Right lobe of liver (tissue), 6 donors: ENCODE measurements at places on chromosomes 2 and 18.

DNA sequence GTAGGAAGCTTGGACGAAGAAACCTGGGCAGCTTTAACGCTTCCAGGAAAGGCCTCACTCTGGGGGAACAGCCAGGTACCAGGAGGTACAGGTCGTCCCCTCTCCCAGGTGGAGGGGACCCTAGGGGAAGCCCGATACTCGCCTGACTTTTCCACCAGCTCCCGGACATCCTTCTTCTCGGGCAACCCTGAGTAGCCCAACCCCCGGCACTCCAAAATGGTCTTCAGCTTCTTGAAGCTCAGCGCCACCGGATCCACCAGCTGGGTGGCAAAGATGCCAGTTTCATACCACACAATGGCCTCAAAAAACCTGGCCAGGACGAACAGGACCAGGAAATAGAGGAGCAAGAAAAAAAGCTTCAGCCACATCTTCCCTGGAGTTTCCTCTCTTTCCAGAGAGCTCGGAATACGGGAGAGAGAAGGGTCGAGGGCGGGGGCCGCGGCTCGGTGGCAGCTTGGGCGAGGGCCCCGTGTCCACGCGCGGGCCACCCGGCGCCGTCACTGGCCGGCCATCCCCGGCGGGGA, 1.1 kb downstream of the RNF103 start:
- no peak for DNase-seq

DNA sequence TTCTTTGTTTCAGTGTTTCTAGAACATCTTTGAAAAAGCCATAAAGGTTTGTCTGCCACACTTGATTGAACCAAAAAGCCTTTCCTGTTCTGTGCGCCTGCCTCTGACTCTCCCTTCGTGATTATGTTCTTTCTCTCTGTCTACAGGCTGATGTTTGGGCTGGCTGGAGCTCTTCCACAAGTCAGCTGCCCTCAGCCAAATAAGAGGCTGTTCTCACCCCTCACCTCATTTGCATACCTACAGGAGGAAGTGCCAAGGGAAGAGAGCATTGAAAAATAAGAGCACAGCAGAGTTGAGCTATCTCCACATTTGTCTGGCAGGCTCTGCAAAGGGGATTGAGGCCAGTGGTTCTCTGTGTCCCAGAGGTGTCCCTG, 15.8 kb downstream of the INPP5D start:
- no peak for DNase-seq

DNA sequence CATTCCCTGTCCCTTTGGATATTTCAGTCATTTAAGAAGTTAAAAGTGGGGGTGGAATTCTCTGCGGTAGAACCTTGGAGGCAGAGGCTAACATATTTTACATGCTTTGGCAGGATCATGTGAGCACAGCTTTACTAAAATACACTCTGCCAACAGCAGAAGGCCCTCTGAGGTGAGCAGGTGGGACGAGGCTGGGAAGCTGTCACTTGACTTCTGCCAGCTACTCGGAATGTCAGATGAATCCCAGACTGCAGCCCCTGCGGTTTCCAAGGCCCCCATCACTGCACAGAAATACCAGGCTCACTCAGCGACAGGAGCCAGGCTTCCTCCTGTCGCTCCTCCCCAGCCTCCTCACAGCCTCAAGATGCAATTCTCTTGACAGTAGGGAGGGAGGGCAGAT, 220.9 kb upstream of the REV1 start:
- no peak for DNase-seq

GRCh38 chr2:101858246-101858645, 133.5 kb upstream of the IL1R2 start:
- DNase-seq = no peak

DNA sequence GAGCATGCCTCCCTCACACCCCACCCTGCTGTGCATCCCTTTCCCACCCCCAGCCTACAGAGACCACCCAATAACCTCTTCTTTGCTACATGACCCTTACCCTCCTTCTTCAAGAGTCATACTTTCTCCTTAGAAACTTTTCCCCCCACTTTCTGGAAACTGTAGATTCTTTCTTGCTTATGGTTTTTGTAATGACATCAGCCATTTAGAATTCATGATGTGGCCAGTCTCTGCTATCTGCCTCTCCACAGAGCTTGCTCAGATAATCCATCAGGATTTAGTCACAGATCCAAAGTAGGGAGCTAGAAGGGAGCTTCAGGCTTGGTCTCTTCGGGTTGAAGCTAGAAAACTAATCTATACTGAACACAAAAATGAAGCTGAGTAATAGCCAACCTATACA, 36.5 kb downstream of the GALM start:
- no peak for DNase-seq

GRCh38 chr2:64225491-64225890, 81.3 kb upstream of the PELI1 start:
- DNase-seq = no peak

- DNase-seq = no peak
Measured at GRCh38 chr18:12939162-12939561, 8.6 kb upstream of the SEH1L start.

DNA sequence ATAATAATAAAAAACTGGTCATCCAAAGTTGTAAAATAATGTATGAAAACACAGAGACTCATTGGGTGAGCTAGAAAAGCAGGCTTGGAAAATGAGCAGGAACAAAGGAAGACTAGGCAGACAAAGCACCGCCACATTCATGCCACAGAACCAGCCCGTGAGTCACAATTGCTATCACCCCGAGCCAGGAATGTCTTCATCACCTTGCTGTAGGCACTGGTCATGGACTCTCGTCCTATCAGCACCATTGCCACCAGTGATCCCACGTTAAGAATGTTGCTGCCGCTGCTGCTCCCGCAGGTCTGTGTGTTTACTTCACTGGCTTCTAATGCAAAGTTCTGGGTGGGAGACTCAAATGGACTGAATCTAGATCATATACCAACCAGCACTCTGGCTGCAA, 417.9 kb downstream of the PID1 start:
- no peak for DNase-seq

DNA sequence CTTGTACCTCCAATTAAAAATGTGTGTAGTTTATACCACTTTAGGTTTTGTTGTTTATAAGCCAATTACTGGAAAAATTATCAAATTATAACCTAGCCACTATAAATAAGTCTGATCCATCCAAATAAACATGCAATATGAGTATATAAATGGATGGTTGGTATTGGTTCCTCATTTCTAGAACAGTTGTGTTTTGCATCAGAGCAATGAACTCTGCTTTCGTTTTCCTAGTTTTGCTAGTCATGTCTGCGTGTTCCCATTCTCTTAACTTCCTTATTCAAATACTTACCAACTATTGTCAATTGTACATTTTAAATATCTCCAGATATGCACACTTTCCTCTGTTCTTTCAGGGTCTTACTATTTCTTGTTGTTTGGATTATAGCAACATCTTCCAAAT, 641.7 kb downstream of the NR4A2 start:
- no peak for DNase-seq

GRCh38 chr18:1124495-1124894, 219.8 kb downstream of the ADCYAP1 start:
- no peak for DNase-seq

DNA sequence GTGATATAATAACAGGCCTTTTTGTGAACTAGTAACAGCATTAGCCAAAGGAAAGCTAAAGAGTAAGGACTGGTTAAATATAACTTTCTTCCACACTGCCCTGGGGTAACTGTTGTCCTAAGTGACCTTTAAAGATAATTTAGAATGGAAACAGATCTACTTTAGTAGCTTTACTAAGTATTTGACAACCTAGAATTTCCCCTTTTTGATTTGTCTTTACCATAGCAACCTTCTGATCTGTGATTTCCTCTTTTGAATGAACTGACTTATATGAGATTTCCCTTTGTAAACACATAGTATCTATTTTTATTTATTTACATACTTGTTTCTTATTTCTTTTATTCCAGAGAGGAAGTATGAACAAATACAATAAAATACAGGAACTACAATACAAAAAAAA, 10.5 kb upstream of the KLF7 start:
- no peak for DNase-seq
